Stimulated activated CD4-positive, alpha-beta T cell treated with anti-CD3 and anti-CD28 coated beads, Interleukin-15, amount 100 ng/mL, for 1 hour (primary cell): ENCODE measurements at places on chromosomes 7 and 10.

- DNase-seq, result no peak
Observed at GRCh38 chr7:129227646-129228578, 3.1 kb downstream of the AHCYL2 start.

- DNase-seq, result no peak
Observed at GRCh38 chr7:128830231-128831177, at the start of gene FLNC. FLNC (plus strand) TSS chr7:128830406; CDS start chr7:128830638, 232 bp downstream.

- no peak for DNase-seq
Observed at GRCh38 chr7:50717181-50717580, 65.5 kb downstream of the GRB10 start.

DNA sequence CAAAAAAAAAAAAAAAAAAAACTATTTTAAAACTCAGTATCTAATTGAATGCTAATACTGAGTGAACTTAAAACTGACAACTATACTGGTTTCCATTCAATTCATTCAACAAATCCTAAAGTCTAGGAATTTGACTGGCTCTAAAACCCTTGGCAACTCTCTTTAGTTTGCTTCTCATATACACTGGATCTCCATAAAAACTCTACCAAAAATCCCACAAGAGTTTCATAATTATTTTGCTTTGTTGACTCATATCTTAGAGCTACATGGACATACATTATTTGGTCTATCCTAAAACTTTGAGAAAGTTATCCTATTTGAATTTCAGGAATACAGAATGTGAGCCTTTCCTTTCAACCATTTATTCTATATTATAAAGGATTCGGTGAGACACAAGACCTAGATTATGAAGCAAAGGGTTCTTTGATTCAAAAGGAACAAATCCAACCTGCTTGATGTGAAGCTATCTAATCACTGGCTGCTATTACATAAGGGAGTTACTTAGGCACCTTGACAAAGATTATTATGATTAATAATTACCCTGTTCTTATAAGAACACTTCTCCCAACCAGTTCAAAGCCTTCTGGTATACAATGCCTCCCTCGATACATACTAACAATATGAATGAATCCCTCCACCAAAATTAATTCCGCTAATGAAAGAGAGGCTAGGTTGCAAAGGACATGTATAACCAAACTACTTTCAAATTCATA lies 15.8 kb upstream of the KMT2E start:
- no peak for DNase-seq

GRCh38 chr7:122304996-122305421 lies 459 bp upstream of the FEZF1 start:
- DNase-seq, result no peak

DNA sequence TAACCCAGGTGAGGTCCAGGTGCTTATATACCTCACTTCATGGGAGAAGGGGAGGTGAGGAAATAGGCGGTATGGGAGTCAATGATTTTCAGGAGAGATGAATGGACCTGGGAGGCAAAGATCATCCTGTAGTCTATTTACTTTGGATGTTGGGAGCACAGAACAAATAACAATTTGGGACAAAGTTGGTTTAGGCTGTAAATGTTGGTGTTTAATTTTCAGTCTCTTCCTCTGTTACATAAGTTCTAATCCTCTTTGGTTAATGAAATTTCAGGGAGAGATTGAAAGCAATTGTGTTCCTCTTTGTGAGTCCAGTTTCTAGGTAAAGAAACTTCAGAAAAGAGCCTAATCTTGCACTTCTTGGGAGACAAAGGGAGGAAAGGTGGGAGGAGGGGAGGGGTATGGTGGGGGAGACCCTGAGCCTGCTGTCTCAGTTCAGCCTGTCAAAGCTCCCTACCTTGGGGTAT lies 46.9 kb downstream of the AKR1C4 start:
- DNase-seq, result no peak

DNA sequence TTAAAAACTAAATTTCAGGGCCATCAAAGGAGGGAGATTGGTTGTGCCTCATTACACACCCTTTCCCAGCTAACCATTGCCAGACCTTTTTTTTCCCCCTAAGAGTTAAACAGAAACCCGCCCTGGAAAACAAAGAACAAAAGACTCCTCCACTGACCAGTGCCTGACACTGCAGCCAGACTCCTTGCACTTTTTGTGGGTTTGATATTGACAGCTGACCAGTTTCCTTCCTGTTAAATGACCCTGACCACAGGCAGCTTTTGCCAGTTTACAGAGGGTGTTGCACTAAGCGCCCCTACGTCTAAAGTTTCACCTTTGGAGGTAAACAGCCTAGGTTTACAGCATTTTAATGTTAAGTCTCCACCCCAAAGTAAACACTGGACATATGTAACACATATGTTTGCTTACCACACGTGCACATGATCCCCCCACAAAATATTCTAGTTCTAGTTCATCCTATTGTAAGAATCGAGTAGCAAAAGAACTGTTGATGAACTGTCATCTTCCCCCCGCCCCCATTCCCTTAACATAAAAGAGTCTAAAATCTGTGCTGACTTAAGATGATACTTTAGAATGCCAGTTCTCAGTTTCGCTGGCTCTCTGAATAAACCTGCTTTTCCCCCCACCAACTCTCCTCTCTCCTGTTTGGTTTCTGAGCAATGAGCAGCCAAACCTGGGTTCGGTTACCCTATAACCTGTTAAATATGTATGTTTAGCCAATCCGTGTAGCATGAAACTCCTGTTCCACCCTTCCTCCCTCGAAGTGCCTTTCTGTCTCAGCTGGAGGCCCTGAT lies 38.0 kb downstream of the FOXI2 start:
- DNase-seq, result no peak

DNA sequence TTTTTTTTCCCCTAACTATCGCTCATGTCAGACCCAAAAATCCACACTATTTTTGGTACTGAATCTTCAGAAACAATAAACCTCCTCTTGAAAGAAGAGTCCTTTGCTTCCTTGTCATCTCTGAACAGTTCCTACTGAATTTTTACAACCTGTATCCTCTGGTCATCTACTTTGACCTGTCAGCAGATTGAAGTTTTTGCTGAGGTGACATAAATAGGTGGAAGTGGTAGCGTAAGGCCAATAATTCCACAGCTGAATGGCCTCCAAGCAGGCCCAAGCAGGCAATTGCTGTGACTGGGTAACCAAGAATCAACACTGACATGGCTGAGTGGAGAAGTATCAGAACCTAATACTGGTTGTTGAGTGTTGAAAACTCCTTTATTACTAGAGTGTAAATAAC lies 117.4 kb upstream of the MAGI2 start:
- DNase-seq, result no peak

- no peak for DNase-seq
Observed at GRCh38 chr10:120949609-120950031, 98.5 kb downstream of the WDR11 start.

DNA sequence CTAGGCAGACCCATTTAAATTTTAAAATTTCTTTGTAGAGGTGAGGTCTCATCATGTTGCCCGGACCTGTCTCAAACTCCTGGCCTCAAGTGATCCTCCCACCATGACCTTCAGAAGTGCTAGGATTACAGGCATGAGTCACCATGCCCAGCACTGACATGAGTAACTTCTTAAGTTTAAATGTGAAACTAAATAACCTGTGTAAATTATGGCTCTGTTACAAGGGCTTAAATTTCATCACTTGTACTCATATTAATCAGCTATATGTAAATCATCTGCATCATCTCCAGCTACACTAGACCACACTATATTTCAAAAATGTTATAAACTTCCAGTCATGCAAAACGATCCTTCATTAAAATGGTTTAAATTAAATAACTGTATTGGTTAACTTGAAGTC lies 56.1 kb downstream of the ATAD1 start:
- no peak for DNase-seq

- no peak for DNase-seq
Observed at GRCh38 chr10:76305930-76306615, 874.6 kb downstream of the LRMDA start.

DNA sequence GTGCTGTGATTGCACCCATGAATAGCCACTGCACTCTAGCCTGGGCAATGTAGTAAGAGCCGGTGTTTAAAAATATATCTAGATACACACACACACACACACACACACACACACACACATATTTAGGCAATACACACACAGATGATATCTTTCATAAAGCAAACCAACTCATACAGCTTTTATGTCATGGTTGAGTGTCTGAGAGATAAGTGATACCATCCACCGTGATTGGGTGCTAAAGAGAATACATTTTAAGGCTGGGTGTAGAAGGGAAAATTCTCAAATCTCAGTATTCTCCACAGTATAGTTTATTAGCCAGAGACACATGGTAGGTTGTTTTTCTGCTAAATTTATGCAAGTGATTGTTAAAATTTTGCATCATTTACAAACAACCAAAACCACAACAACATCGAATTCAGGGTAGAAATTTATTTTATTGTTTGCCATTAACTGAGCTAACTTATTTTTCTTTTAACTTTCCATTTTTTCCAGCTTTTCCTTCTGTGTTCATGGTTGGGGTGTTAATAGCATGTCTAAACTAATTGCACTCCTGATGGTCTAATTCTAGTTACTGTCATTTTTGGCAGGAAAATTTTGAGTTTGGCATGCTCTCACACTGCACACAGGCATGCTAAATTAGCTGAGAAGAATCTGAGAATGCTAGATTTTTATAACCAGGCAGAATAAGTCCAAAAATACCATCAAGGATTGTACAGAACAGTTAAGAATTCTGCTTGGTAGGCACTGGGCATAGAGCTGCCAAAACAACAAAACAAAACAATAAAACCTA lies 57.9 kb upstream of the SYPL1 start:
- no peak for DNase-seq

DNA sequence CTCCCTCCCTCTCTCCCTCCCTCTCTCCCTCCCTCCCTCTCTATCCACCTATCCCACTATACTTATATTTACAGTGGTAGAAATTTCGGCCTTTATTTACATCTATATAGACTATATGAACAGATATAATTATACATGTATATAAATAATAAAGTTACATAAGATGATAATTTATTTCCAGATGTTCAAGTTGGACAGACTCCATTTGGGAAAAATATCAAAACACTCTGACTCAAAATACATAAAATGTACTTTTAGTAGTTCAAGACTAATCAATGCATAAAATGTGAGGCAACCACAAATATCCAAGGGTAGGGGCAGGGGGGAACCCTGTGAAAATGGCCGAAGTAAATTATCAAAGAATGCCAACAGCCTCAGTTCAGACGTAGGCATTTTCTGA lies 203.0 kb downstream of the FANK1 start:
- DNase-seq, result no peak

DNA sequence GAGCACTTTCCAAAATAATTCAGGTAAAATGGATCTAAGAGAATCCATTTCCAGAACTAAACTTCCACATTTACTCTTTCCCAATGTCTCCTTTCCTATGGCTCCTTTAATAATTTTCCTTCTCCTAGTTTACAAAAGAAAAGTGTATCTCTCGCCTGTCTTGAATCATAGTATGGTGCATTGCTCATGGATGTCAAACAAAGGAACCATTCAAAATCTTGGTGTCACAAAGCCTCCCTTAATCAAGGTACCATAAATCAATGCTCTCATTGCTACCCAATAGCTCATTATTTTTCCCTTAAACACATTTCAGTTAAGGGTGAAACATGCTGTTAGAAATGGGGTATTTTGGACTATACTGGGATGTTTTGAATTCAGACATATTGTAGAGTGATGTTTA lies 57.6 kb upstream of the KCNMA1 start:
- no peak for DNase-seq

DNA sequence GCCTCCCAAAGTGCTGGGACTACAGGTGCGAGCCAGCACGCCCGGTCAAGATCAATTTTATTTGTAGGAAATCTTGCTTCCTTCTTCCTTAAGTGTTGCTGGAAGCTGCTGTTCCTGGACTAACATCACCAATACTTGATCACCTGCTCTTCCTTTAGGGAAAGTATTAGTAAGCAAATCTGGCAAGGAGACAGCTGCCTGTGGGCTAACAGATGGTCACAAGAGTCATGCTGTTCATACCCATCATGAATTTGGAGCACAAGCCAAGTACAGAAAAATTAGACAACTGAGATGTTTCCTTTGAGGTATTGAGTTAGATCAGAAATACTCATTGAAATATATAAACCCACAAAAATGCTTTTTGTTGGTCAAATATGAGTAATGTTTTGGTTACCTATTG lies 27.9 kb downstream of the BAIAP2L1 start:
- DNase-seq, result no peak

DNA sequence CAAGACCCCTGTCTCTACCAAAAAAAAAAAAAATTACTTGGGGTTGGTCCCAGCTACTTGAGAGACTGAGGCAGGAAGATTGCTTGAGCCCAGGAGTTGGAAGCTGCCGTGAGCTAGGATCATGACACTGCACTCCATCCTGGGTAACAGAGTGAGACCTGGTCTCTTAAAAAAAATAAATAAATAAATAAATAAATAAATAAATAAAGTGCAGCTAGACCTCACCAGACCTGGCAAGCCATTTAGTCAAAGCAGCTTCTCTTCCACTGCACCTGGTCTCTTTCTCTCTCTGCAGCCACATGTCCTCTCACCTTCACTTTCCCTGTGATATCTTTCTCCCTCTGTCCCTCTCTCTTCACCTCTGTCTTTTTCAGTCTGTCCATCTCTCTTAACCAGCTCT lies 75.2 kb upstream of the CHCHD3 start:
- DNase-seq, result no peak

DNA sequence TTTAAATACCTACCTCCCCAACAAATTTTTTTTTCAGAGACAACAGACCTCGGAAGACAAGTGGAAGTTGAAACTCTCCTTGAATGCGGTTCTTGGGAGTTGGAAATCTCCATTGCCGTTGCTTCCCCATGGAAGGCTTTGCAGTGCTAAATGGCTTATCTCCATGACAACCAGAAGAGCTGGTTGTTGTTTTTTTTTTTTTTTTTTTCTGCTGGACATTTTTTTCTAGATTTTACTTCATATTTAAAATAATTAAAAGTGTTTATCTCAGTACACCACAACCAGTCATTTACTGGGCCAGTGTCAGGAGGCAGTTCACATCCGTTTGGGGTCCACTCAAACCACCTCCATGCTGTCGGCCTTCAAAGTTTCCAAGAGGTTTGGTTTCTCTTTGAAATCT lies 348.5 kb upstream of the PRKCQ start:
- DNase-seq, result no peak

DNA sequence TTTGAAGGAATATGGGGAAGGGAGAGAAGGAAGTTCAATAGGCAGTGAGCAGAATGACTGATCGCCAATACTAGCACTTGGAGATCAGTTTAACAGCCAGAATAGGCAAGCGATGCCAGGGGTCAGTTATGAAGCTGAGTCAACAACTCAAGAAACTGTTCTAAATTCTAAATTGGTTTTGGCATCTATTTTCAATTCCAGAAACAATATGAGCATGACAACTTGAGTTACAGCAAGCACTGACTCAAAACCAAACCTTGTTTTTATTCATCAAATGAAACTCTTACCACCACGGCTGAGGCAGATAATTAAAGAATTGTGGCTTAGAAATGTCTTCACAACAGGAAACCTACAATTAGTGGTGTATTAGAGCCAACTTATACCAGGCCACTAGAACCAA lies 180.5 kb upstream of the ASAH2 start:
- DNase-seq, result no peak

DNA sequence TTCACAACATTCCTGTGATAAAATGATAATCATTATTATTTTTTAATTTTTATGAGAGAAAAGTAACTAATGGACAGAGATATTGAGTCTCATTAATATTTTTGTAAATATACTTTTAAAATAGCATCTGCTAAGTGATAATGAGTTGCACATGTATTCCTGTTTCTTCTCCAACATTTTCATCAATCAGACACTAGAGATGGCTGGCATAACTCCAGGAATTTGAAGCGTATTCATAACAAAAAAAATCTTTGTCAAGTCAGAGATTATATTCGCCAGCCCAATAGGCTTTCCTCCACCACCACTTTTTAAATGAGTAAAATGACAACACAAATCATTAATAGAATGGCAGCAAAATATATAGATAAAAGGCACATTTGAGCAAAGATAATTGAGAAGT lies 524.0 kb upstream of the KCND2 start:
- DNase-seq, result no peak
